LNCaP clone FGC (cell line): ENCODE measurements at places on chromosomes 3 and 15.

GRCh38 chr3:134685929-134686802 is 35.3 kb upstream of the KY start:
- DNase-seq = no peak

GRCh38 chr3:101966226-101966625 is 116.9 kb downstream of the NFKBIZ start:
- no peak for DNase-seq

DNA sequence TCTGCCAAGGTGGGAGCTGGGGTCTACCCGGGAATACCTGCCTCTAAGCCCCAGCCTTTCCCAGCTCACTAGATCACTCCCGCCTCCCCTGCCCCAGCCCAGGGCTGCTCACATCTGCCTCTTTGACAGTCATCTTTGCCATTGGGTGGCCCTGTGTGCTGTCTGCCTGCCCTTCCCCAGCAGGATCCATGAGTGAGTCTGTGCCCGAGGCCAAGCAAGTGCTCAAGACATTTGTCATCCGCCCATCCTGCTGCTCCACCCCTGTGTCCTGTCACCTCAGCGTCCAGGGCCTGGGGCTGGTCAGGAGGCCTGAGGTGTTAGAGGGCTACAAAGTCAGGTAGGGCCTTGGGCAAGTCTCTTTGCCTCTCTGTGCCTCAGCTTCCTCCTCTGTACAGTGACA is 89.4 kb downstream of the LSM3 start:
- no peak for DNase-seq

- no peak for DNase-seq
These were observed 135.5 kb downstream of the CNTN6 start for GRCh38 chr3:1228289-1228688.

- no peak for DNase-seq
These were observed 108.5 kb upstream of the PFN2 start for GRCh38 chr3:150079029-150079739.

GRCh38 chr3:55329849-55330248 is 157.3 kb downstream of the WNT5A start:
- DNase-seq = no peak

DNA sequence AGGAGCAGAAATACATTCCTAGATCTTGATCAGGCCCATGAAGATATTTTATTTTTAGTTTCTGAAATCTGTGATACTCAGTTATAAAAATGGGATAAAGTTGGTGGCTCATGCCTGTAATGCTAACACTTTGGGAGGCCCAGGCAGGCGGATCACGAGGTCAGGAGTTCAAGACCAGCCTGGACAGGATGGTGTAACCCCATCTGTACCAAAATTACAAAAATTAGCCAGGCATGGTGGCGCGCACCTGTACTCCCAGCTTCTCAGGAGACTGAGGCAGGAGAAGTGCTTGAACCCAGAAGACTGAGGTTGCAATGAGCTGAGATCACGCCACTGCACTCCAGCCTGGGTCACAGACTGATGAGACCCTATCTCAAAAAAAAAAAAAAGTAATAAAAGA is 105.5 kb downstream of the IL1RAP start:
- no peak for DNase-seq

DNA sequence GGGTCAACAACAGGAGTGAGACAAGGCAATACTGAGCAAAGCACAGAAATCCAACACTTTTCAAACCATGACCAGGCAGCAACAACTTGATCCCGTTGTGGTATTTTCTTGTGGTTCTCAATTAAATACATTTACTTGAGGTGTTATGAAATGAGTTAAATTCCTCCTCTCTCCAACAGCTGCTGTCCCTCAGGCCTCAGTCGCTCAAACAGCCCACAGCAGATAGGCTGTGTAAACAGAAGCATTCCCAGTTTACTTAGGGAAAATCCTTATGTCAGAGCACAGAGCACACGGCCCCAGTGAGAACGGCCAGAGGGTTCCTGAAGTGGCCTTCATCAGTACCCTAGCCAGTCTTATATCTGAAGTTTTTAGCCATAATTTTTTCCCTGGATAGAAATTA is 359.9 kb downstream of the AGBL1 start:
- no peak for DNase-seq

GRCh38 chr15:50244153-50244552 is 21.4 kb downstream of the HDC start:
- DNase-seq = no peak

- DNase-seq = no peak
These were observed 20.8 kb upstream of the SNTN start for GRCh38 chr3:63631670-63632069.

DNA sequence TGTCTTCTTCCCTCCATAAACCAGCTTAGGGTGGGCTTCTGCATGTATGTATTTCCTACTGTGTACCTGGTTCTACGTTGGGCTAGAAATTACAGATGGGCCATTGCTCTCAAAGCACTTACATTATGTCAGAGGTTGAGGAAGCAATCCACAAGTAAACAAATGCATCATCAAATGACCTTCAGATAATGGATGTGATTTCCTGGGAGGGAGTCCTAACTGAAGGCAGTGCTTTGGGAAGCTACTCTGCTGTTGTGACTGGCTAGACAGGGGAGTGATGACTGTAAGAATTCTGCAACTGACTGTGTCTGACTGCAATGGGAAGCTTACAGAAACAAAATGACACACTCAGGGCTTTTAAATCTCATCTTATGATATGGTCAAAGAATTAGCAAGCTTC is 71.0 kb upstream of the PRR23E start:
- DNase-seq = no peak

DNA sequence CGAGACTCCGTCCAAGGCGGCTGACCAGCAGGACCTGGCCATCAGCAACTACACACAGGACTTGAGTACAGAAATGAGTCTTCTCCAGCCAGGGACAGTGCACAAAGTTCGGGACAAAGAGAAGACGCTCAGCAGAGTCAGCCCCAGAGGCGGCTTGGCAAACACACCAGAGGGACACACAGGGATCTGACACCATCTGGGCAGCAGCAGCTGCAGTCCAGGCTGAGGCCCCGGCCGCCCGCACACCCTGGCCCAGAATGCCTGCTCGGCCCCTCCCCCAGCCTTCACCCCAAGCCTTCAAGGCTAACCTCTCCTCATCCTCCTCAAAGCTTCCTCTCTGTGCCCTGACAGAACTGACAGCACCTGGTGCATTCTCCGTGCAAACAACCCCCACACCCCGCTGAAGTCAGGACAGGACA is 61.1 kb downstream of the XXYLT1 start:
- no peak for DNase-seq

DNA sequence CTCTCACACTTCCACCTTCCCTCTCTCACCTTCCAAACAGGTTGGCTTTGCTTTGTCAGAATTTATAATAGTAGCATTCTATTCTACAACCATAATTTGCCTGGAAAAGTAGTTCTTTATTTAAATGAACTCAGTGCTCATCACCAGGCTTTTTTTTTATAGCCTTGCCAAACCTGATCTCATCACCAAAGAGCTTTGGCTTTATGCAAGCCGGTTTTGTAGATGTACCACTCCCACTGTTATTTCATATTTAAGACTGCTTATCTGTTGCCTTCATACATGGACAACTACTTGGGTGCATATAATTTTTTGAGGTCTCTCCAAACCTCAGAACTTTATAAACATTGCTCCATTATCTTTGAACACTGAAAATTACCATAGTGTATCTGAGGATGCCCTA is 246.1 kb upstream of the PPP2R3A start:
- DNase-seq = no peak

GRCh38 chr15:48064421-48064820 is 56.4 kb upstream of the SLC24A5 start:
- DNase-seq = no peak

DNA sequence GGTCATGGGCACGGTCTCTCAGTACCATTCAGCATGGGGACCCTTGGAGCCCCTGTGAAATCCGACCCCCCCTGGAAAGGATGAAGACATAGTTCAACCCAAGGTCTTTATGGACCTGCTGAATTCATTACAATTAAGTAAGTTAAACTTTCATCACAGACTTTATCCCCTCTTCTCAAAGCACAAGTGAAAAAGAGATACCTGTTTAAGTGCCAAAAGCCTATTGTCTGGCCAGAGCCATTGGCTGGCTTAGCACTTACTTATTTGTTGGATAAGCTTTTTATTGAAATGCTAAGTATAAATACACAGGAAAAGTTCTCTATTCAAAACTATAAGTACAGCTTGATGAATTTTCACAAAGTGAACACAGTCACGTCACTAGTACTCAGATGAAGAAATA is 128.4 kb upstream of the NR2E3 start:
- no peak for DNase-seq

DNA sequence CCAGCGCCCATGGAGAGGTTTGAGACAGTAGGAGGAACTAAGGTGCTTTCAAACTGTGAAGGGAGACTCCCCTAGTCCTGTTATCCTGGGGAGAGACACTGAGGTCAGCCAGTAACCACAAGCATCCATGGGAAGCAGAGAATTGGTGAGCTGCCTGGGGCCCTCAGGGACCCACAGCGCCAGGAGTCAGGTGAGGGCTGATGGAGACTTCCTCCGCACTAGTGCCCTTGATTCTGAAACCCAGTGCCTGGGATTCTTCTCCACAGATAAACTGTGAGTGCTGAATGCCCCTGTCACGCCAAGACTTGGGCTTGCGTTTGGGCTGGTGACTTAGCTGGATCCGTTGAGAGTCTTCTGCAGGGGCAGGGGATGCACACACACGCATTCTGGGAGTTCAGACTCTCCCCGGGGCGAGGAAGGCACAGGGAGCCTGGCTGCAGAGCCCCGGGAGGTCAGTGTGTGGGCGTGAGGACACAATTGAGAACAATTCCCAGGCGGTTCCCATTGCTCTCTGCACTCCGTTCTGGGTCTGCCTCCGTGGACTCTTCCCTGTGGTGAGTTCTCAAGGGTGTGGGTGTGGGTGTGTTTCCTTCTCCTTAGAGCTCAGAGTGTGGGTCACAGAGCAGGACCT is 37.9 kb upstream of the SLCO2A1 start:
- no peak for DNase-seq

DNA sequence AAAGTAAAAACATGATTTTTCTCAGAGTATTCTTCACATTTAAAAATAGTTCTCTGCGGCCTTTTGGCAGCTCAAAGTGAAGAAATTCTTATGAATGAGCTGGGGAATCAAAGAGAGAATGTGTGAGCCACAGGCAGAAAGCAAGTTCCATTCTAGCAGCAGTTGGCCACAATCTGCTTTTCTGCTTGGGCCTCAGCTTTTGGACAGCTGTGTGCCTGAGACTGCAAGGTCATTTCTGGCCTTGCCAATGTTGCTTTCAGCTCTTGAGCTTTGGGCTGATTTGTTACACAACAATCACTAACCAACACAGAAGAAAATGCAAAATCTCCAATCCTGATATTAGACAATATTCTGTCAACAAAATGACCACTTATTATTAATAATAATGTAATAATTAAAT is 14.4 kb upstream of the TM4SF4 start:
- no peak for DNase-seq

GRCh38 chr15:90884719-90885431 is 571 bp downstream of the FES start:
- no peak for DNase-seq

GRCh38 chr15:71545223-71545760 is 265.1 kb upstream of the NR2E3 start:
- DNase-seq = no peak

DNA sequence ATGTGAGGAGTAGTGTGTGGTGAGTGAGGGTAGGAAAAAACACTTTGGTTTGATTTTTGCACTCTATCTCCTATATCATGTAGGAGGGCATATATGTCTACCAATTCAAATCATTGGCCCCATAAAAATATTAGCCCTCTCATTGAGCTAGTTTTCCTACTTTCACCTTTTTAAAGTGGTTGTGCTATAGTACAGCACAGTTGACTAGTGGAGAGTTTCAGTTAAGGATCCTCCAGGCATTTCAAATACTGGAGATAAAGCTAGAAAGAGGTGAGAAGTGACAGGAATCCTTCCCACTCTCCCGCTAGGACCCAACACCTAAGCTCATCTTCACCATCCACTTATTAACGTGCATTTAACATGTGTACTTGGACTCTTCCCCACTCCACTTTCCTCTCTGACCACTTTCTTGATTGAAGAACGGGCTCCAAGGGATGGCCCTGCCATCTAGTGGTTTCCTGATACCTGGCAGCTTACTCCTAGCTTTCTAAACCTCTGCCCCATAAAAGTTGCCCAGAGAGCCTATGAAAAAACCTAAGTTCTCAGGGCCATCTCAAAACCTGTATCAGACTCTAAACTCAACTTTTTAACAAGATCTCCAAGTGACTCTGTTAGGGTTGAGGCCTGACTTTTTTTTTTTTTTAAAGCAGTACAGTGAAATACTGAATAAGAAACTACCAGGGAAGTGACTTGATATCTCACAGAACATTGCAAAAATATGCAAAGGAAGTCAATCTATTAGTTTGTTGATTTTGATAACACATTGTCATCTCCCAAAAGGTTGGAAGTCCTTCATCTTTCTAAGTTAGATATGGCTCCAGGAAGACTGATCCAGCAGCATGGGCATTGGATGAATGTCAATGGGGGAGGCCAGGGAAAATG is 17.9 kb downstream of the IL12A start:
- peak; percentile 69 for DNase-seq

GRCh38 chr15:75171408-75171807 is 30.3 kb upstream of the C15orf39 start:
- no peak for DNase-seq

- DNase-seq = no peak
These were observed 519.0 kb upstream of the PROK2 start for GRCh38 chr3:72303926-72304325.

DNA sequence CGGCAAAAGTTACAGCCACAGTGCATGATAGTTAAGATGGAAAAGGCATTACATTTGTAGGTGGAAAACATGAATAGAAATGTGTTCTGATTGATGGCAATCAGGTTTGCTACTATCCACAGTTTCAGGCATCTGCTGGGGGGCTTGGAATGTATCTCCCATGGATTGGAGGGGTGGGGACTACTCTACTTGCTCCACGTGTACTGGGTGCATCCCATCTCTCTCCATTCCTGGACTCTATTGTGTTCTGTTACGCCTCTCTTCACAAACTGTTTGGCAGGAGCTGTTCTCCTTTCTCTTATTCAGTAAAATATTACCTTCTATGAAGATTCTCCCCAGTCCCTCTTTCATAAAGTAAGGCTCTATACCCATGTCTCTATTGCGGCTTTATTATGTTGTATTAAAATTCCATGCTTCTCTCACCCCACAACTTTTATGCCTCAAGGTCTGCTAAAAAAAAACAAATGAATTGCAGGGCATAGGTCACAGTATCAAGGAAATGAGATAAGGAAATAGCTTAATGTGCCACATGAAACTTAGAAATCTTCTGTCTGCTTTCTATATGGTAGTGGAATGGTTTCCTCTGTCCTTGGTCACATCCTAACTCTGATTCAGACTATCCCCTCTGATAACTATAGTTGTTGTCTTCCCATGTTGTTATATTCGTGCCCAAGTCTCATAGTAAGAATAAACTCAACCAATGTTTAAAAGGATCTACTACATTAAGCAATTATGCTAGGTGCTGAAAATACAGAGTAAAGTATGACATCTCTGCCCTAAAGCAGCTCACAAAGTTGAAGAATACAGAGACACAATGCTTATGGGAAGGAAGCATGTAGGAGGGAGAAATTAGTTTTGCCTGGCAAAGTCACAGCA is 43.2 kb downstream of the LRRFIP2 start:
- no peak for DNase-seq
